ENCODE measurements at places on chromosomes 12 and 14. TPM values are rescaled to one million over a fixed set of nuclear protein-coding genes. Genes with fewer than 3 reads are reported as not detected.

EGLN3 gene
- 1.7 TPM for total RNA-seq

DNA sequence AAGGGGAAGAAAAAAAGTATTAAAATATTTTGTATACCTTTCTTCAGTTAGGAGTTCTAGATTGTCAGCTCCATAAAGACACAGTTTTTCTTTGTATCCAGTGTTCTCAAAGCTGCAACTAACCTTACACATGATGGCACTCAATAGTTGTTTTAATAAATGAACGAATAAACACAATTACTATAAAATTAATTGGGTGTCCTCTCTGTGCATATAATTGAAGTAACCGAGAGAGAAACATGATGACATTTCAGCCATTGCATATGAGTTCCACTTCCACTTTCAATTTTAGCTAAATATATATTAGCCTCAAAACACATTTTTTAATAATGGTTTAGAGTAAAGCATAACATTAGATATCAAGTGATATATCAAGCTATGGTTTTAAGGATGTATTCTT, 671.2 kb downstream of the LRFN5 start:
- H3K27me3 ChIP-seq, result no peaks in the 10 kb centered on the region
- no peak overlapping the region for H3K4me3 ChIP-seq
- H3K36me3 ChIP-seq, result peaks cover 8% of the 10 kb centered on the region
- no peaks in the 10 kb centered on the region for H3K4me1 ChIP-seq
- H3K27ac ChIP-seq, result no peak overlapping the region

GALNT9 gene
- total RNA-seq, result not detected

GRCh38 chr14:64758691-64759554, 54.7 kb downstream of the PLEKHG3 start:
- no peaks in the 10 kb centered on the region for H3K36me3 ChIP-seq
- peaks cover 74% of the 10 kb centered on the region for H3K4me1 ChIP-seq
- DNase-seq, result no peak
- no peaks in the 10 kb centered on the region for H3K27me3 ChIP-seq

TMTC2 gene
- total RNA-seq, result 2.5 TPM

APOF gene
- total RNA-seq, result not detected

- peak within 1 kb of the TSS; percentile 86 for H3K27ac ChIP-seq
- H3K27me3 ChIP-seq, result no peaks in the 10 kb centered on the region
- no peaks in the 10 kb centered on the region for H3K36me3 ChIP-seq
- H3K4me1 ChIP-seq, result peaks cover 42% of the 10 kb centered on the region
- H3K4me3 ChIP-seq, result peak within 1 kb of the TSS; percentile 85
Observed at GRCh38 chr12:121038861-121039668, at the start of gene OASL. Gene OASL (minus strand): TSS chr12:121039246. CDS start chr12:121038971, 275 bp downstream.

TMPRSS12 gene
- not detected for total RNA-seq

DNA sequence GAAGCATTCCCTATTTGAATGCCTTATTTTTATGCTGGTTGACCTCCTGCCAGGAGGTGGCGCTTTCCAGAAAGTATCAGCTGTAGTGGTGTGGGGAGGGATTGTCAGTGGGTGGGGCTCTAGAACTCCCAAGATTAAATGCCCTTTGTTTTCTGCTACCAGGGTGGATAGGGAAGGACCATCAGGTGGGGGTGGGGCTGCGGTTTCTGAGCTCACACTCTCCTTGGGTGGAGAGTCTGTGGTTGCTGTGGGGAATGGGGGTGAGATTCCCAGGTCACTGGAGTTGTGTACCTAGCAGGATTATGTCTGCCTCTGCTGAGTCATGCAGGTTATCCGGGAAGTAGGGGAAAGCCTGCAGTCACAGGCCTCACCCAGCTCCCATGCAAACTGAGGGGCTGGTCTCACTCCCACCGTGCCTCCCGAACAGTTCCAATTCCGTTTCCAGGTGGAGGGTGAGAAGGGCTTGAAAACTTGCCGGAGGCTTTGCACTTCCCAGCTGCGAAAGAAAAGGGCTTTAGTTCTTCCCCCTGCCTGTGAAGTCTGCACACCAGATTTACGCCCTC, 68.3 kb downstream of the ALG10B start:
- no peak overlapping the region for H3K4me3 ChIP-seq
- H3K27me3 ChIP-seq, result no peaks in the 10 kb centered on the region
- DNase-seq, result no peak
- H3K4me1 ChIP-seq, result no peaks in the 10 kb centered on the region
- H3K36me3 ChIP-seq, result peaks cover 13% of the 10 kb centered on the region

DNA sequence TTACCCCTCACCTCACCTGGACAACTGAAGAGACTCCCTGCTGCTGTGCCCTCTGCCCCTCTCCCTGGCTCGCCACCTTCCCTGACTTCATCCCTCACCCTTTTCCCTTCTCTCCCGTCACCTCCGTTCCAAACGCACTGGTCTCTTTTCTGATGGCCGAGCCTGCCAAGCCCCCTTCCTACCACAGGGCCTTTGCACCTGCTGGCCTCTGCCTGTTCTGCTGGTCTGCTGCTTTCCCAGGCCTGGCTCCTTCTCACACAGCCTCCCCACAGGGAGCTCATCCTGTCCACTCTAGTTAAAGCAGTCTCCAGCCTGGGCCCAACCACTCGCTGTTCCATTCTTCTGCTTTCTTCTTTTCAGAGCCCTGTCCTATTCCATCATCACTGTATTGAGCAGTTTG, 34.6 kb downstream of the RBM19 start:
- H3K27ac ChIP-seq, result peak overlapping the region; percentile 8
- H3K36me3 ChIP-seq, result peaks cover 8% of the 10 kb centered on the region
- peaks cover 11% of the 10 kb centered on the region for H3K4me1 ChIP-seq
- H3K4me3 ChIP-seq, result no peak overlapping the region
- H3K27me3 ChIP-seq, result no peaks in the 10 kb centered on the region
- peak; percentile 31 for DNase-seq

DNA sequence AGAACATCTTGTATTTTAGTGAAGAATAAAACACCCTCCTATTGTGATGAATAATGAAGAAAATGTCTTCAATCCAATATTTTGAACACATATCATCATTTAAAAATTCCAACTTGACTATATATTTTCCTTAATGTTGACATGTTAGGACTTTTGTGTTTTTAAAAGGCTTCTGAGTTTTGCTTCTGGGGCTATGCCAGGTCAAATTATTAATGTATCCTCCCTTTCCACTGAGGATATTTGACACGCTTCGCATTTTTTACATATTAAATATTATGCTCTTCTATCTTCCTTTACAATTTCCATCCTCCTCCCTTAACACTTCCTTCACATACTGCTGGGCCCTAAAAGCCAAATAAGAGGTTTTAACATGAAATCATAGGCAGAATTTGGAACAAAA, 20.6 kb downstream of the RERG start:
- H3K36me3 ChIP-seq, result no peaks in the 10 kb centered on the region
- DNase-seq, result no peak
- H3K27ac ChIP-seq, result no peak overlapping the region
- H3K4me1 ChIP-seq, result no peaks in the 10 kb centered on the region
- H3K4me3 ChIP-seq, result no peak overlapping the region

DNA sequence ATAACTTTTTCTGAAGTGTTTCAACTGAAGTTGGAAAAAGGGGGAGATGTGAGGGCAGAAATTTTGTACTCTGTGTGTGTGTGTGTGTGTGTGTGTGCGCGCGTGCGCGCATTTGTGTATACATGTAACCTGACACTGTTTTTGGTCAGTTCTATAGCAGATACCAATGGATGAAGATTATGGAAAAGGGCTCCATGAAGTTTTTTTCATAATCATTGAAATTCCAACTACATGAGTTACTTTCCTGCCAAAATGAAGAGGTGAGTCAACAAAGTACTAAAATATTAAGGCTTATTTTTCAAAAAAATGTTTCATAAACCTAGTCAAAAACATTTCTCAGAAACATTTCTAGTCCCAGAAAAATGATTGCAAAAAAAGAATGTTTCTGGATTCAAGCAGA, 25.7 kb upstream of the CERS5 start:
- H3K36me3 ChIP-seq, result peaks cover 11% of the 10 kb centered on the region
- H3K4me1 ChIP-seq, result peaks cover 11% of the 10 kb centered on the region
- H3K4me3 ChIP-seq, result no peak overlapping the region
- no peak overlapping the region for H3K27ac ChIP-seq

RD3L gene
- total RNA-seq, result not detected

DNA sequence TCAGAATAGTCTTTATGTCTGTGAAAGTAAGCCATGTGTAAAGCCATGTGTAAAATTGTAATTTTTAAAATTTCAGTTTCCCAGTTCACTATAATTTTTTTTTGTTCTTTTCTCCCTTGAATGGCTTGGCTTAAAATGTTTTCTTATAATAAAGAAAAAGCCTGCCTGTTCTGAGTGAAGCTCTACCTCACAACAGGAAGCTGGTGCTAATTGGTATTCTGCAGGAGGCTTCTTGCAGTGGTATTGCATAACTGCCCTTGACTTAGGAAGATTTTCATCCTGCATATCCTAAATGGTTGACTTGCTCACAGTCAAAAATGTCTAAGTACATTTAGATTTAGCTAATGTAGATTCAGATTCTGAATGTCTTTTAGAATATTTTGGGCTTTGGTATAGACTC, 49.5 kb downstream of the ATP2A2 start:
- no peaks in the 10 kb centered on the region for H3K27me3 ChIP-seq
- peak overlapping the region; percentile 58 for H3K27ac ChIP-seq
- H3K4me1 ChIP-seq, result peaks cover 16% of the 10 kb centered on the region
- no peak for DNase-seq

POLE2 gene
- total RNA-seq, result 30.5 TPM

DNA sequence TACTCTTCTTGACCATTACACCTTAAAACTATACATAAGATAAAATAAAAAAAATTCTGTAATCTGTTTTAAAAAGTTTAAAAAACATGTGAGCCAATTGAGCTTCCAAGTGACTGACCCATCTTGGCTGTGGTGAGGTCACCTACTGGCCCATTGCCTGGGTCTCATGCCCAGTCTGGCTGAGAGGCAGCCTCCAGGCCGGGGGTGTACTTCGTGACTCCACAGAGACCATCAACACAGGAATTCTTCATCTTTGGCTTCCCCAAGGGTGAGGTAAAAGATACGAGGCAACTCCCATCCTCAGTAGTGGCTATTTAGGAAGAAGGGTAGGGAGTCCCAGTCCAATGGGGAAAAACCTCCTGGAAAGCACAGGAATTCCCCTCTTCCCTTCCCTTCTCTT, 113.2 kb downstream of the APAF1 start:
- no peaks in the 10 kb centered on the region for H3K36me3 ChIP-seq
- H3K4me1 ChIP-seq, result peaks cover 8% of the 10 kb centered on the region
- peaks cover 14% of the 10 kb centered on the region for H3K27me3 ChIP-seq
- DNase-seq, result no peak

- H3K27me3 ChIP-seq, result peaks cover 17% of the 10 kb centered on the region
- H3K4me1 ChIP-seq, result peaks cover 43% of the 10 kb centered on the region
- H3K27ac ChIP-seq, result peak overlapping the region; percentile 53
- peaks cover 4% of the 10 kb centered on the region for H3K36me3 ChIP-seq
- peak overlapping the region; percentile 78 for H3K4me3 ChIP-seq
Observed at GRCh38 chr14:80959496-80959895, 4.1 kb downstream of the TSHR start.

- no peak for DNase-seq
- H3K4me3 ChIP-seq, result peak overlapping the region; percentile 79
- peaks cover 6% of the 10 kb centered on the region for H3K36me3 ChIP-seq
- H3K4me1 ChIP-seq, result peaks cover 20% of the 10 kb centered on the region
- H3K27me3 ChIP-seq, result no peaks in the 10 kb centered on the region
Observed at GRCh38 chr12:95004610-95005009, 1.1 kb upstream of the NDUFA12 start.

- DNase-seq, result no peak
- H3K27me3 ChIP-seq, result no peaks in the 10 kb centered on the region
- H3K4me3 ChIP-seq, result no peak overlapping the region
- no peak overlapping the region for H3K27ac ChIP-seq
Observed at GRCh38 chr14:82414853-82415539, 881.3 kb upstream of the SEL1L start.

NKX2-1 gene
- not detected for total RNA-seq

INHBC gene
- not detected for total RNA-seq

FOXN4 gene
- not detected for total RNA-seq

DNA sequence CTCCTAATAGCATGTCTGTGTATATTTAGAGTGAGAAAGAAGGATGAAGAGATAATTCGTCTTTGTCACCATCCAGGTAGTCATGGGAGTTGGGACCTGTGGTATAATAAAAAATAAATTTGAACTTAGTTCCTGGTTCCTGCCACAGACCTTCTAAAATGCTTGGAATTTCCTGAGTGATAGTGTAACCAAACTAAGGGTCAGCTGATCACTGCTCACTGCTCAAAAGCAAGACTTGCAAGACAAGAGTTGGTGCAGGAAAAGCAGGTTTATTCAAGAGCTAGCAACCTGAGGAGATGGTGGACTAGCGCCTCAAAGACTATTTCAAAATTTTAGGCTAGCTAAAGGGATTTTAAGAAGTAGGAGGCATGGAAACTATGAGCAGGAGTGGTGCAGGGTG, 19.1 kb downstream of the ANG start:
- DNase-seq, result no peak
- no peaks in the 10 kb centered on the region for H3K36me3 ChIP-seq
- no peaks in the 10 kb centered on the region for H3K4me1 ChIP-seq
- H3K27ac ChIP-seq, result no peak overlapping the region
- no peaks in the 10 kb centered on the region for H3K27me3 ChIP-seq
- no peak overlapping the region for H3K4me3 ChIP-seq

DNA sequence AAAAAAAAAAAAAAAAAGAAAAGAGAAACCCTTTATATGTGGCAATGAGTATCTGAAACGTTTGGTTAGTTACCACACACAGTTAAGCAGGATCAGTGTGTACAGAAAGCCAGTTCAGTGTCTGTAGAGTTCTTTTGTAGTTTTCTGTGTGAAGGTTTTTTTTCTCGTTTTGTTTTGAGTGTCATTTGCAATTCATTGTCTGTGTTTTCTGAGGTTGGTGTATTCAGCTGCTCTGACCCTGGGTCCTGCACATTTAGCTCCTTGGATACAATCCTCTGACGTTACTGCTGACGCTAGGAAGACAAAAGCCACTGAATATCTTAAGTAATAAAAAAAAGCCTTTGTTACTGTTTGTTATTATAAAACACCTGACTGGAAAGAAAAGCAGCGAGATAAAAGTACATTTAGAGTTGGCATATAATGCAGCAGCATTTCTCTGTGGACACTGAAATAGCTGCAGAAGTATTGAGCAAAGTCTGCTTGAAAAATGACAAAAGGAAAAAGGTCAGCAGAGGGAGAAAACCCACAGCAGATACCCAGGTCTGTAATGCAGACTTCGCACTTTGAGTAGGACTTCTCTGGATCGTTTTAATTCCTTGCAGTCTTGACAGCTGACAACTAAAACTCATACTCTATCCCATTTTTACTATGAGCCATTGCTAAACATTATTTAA, 89.0 kb downstream of the POLR3B start:
- no peaks in the 10 kb centered on the region for H3K4me1 ChIP-seq
- no peak overlapping the region for H3K4me3 ChIP-seq
- H3K36me3 ChIP-seq, result peaks cover 9% of the 10 kb centered on the region
- no peaks in the 10 kb centered on the region for H3K27me3 ChIP-seq

DNA sequence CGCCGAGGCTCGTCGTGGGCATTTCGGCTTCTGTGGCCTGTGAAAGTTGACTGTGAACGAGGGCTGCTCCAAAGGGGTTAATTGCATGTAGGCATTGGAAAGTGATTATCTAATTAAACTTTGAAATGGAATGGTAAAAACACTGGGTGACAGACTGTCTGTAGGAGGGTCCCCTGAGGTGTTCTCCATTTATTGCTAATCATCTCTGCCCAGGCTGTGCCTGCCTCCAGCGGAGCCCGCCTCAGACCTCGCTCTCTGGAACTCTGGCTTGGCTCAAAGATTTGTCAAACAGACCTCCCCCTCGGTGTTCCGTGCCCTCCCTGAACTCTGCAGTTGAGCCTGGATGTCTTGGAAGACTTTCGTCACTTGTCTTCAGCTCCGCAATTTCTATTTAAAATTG, 50.2 kb upstream of the VRK1 start:
- DNase-seq, result no peak
- no peak overlapping the region for H3K27ac ChIP-seq
- H3K4me1 ChIP-seq, result no peaks in the 10 kb centered on the region
- H3K36me3 ChIP-seq, result no peaks in the 10 kb centered on the region
- H3K27me3 ChIP-seq, result peaks cover 32% of the 10 kb centered on the region
- H3K4me3 ChIP-seq, result no peak overlapping the region

All from natural killer cell treated with Interleukin-12 subunit alpha and Interleukin-12 subunit beta and Interleukin-15 and Interleukin-18, amount 100 ng/mL, for 72 hours (primary cell).